ENCODE measurements at places on chromosomes 6 and 20.

GRCh38 chr20:14845199-14846160 lies 508.1 kb upstream of the FLRT3 start:
- no peak for DNase-seq

DNA sequence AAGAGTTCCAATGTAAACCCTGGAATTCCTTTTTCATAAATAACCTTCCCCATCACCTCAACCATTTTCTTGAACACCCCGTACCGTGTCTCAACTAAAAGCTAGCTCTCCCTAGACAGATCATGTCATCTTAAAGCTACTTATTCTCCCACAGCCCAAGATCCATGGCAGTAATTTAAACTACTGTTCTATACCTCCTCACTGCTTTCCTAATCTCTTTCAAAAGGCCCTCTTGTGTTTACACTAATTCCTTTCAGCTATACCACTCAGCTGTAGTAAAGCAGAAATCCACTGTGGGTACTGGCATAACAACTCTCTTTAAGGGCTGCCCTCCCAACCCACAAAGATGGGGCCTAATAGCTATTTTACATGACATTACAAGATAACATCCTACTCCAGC lies 67.5 kb downstream of the RNGTT start:
- no peak for DNase-seq

DNA sequence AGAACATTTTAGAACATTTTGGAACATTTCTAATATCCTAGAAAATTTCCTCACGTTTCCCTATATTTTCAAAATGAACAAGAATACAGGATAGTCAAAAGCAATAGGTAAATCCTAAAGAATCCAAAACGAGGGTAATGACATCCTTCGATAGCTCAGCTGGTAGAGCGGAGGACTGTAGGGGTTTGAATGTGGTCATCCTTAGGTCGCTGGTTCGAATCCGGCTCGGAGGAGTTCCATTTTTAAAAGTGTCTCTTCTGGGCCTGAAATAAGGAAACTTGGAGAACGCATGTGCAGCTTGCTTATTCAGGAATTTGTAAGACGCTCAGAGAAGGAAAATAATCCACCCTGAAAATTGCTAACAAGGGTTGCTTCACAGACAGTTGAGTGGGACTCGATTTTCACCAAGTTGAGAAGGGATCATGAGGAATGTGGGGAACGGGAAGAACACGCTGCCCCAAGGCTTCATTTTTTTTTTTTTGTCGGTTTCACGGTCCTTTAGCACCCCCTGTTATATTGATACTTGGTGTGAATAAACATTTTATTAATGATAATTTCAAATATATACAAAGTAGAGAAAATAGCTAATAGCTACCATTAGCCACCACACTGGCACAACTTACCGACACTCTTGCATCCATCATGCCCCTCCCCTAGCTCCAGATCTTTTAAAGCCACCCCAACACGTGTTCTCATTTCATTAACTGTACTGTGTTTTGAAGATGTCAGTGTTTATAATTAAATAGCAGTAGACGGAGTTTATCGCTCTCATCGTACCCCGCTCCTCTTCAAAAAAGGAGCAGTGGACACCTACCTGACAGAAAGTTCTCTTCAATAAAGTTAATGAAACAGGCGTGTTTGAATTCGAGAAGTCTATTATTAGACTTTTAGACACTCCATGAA lies 1.8 kb upstream of the ABT1 start:
- DNase-seq, result peak; percentile 6

DNA sequence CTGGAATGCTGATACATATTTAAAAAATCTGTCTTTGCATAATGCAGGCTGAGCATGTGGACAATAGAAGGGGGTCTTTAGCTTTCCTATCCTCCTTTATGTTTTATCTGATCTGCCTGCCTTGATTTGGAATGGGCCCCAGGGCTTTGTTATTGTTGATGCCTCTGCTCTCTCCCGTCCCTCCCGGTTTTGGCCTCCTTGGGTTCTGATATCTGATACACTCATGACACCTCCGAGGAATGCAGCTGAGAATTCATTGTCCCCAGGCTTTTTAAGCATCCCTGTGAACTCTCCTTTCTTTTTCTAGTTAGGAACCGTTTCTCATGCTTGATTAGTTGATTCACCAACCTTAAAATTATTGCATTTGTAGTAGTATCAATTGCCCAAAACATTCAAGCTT lies 185.5 kb upstream of the RALGAPA2 start:
- DNase-seq, result no peak

DNA sequence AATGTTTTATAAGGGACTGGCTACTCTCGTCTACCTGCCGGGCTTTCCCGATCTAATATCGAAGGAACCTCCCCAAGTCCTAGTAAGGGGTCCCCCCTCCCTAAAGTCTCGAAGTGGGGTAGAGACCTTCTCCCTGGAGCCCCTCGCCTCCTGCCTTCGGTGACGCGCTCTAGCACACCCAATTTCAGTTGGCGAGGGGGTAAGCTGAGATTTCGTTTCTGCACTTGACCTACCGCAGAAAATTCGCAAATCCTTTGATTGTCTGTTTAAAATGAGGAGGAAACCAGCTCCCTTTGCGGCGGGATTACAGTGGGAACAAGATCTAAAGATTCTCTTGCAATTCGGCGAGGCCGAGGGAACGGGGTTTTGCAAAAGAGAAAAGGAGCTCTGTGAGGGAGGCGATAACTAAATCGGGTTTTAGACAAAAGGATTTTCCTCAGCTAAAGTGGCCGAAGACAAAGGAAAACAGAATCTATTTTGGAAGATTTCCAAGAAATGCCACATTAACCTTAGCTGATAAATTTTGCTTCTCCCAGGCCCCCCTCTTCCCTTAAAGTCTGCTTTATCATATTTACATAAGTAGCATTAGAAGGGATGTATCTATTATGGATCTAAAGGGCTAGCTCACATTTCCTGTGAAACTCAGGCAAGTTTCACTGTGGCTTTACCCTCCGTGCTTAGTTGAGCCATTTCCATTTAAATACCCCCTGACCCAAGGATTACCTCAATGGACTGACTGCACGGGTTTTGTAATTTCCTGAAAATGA lies 8.4 kb downstream of the SIM1 start:
- DNase-seq, result no peak

- DNase-seq, result no peak
Measured at GRCh38 chr6:67885081-67886033, 749.7 kb upstream of the ADGRB3 start.

- no peak for DNase-seq
Measured at GRCh38 chr6:117463762-117464665, 18.5 kb upstream of the DCBLD1 start.

GRCh38 chr20:50056951-50057713 lies 55.8 kb downstream of the UBE2V1 start:
- no peak for DNase-seq

GRCh38 chr6:124967444-124967843 lies 5.2 kb downstream of the RNF217 start:
- no peak for DNase-seq

DNA sequence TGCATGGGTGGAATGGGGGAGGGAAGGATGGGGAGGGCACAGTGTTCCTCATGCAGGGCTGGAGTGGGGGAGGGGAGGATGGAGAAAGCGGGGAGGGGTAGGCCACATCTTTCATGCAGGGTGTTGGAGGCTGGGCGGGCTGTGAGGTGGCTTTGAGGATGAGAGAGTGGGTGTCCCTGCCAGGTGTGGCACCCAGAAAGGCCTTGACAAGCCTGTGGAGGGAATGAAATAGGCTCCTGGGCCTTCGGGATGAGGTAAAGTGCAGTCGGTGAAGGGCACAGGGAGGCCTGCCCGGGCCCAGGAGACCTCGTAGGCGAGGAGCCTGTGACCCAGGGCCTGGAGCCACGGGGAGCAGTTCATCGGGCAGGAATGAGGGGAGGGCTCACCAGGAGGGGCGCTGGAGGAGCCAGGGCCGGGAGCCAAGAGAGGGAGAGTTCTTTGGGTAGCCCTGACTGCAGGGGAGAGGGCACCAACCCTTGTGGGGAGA lies 7.6 kb downstream of the CEBPB start:
- DNase-seq, result no peak

GRCh38 chr20:46065006-46065405 lies 24.8 kb downstream of the NCOA5 start:
- no peak for DNase-seq

- DNase-seq, result no peak
Measured at GRCh38 chr6:83311231-83311630, 118.1 kb downstream of the RWDD2A start.

- DNase-seq, result no peak
Measured at GRCh38 chr6:61193771-61194170, 1092.3 kb downstream of the KHDRBS2 start.

- DNase-seq, result no peak
Measured at GRCh38 chr6:16208989-16209388, 29.4 kb upstream of the GMPR start.

DNA sequence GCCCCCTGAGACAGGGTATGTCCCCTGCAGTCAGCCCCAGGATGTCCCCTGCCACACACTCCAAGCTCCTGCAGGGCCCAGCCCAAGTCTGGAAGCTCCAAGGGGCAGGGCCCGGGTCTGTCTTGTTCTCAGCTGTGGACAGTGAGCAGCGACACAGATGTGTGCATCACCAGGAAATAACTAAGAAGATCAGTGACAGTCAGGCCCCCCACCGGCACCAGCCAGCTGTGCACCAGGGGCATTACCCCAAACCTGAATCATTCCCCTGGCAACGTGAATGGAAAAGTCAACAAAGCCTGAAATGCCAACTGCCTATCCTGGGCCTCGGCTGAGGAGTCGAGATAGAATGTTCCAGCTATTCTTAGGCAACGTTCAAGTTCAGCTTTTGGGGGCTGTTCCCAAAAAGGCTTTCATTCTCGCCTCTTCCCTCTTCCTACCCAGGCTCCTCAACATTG lies 105.0 kb downstream of the PREX1 start:
- DNase-seq, result no peak

DNA sequence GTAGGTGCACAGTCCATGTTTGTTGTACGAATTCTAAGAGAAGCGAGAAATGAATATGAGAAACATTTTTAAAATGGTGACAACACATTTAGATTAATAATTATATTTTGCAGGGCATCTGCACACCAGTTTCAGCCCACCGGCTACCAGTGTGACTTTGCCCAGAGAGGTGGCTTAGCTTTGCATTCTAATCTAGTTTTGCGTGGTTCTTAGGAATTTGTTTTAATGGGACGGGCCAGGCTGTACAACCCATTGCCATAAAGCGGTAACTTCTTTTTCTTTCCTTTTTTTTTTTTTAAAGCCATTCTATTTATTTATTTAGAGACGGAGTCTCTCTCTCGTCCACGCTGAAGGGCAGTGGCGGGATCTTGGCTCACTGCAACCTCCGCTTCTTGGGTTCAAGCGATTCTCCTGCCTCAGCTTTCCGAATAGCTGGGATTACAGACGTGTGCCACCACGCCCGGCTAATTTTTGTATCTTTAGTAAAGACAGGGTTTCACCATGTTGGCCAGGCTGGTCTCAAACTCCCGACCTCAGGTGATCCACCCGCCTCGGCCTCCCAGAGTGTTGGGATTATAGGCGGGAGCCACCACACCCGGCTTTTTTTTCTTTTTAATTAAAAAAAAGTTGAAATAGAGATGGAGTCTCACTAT lies 829 bp downstream of the MANBAL start:
- no peak for DNase-seq

GRCh38 chr20:3228750-3229032 lies 10.3 kb downstream of the SLC4A11 start:
- DNase-seq, result no peak

DNA sequence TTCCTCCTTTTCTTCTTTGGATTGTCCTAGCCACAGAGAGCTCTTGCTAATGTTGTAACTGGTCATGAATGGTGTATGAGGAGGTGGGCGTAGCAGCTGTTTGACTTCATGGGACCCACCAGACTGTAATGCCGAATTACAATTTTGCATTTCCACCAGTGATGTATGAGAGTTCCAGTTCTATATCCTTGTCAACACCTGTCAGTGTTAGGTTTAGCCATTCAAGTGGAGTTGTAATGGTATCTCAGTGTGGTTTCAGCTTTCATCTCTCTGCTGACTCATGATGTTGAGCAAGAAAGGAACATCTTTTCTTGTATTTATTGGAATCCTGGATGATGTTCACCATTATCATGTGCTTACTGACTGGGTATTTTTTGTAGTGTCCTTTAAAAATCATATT lies 5.1 kb downstream of the IGF2R start:
- no peak for DNase-seq

GRCh38 chr6:16539086-16539931 lies 222.0 kb downstream of the ATXN1 start:
- no peak for DNase-seq

- DNase-seq, result peak; percentile 12
Measured at GRCh38 chr6:7542874-7543624, 1.6 kb downstream of the DSP start.

- peak; percentile 80 for DNase-seq
Measured at GRCh38 chr6:2396846-2397630, 151.6 kb upstream of the GMDS start.

DNA sequence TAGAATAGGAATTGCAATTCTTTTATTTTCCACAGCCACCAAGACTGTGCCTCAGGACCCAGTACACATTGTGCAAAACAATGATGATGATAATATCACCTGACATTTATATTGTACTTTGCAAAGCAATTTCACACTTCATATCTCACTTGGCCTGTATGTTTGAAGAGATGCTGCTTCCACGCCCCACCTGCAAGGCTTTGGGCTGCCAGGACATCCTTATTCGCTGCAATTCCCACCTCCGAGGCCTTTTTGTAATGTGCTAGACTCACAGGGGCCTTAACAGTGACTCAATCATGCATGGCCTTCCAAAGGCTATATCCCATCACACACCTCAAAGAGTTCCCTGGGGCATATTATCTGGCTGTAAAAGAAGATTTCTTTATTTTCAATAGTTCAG lies 200.9 kb downstream of the MYLK4 start:
- no peak for DNase-seq

GRCh38 chr20:58048096-58048702 lies 180.3 kb downstream of the ANKRD60 start:
- DNase-seq, result no peak

DNA sequence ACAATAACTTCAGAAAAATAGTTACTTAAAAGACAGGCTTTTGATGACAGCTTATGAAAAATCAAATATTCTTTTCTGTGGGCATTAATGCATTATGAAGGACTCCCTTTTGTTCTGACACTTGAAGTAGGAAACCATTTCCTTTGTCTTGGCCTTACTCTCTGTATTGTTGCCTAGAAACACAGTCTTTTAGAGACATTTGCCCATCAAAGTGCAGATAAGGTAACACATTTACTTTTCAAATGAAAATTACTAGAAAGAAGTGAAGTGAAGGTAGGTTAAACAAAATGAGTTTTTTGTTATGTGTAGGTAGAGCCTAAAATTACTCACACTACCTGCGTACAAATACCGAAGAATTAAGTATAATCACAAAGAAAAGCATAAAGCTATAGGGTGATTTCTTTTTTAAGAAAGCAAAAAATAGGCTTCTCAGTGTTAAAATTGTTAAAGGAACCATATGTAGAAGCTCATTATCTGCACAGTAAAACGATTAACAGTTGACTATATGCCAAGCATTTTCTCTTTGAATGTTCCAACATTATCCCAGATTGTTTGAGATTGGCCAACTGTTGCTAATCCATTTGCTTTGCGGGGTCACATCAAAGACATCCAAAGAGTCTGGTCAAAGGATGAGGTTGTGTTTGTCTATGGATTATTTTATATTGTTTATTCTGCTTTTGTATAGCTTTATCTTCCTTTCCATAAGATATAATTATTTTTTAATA lies 542.0 kb upstream of the RNF217 start:
- DNase-seq, result peak; percentile 82

All from NCI-H1105 treated with DMSO at 0.1 percent for 48 hours (cell line).